ENCODE measurements at places on chromosomes 4 and X.
A peak's percentile ranks its signal among the peaks of the same experiment; 100 is the strongest.

DNA sequence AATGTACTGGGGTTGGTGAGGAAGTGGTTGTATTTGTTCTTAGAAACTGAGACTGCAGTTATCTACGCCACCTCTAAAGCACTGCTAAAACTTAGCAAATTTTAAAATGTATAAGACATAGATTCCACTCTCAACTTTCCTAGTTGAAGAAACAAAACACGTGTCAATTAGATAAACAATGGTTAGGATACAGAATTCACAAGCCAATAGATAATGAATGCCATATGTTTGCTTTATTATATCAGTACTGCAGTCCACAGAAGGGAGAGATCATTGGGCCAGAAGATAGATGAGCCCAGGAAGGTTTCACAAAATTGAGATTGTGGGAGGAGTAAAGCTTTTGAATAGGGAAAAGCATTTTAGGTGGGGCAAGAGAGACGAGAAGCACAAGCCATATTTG, 14.3 kb downstream of the TMEM33 start:
- DNase-seq: no peak

DNA sequence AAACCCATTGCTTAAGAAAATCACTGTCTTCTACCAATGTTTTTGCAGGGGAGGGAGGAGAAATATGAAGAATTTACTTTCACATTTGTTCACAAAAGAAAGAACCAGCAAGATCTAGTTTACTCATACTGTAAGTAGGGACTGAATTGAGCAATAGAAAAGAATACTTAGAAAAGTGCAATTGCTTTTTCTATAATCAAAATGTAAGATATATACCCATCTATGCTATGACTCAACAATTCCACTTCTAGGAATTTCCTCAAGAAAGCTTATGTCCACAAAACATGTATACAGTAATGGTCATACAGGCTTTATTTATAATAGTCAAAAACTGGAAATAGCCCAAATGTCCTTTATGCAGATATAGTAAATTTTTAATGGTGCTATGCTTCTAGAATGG, 196.4 kb downstream of the LRBA start:
- DNase-seq: peak; percentile 6

GRCh38 chr4:7144374-7145290, 47.7 kb upstream of the SORCS2 start:
- no peak for DNase-seq

- DNase-seq: no peak
These were observed 508.7 kb upstream of the FMR1 start for GRCh38 chrX:147403040-147403439.

Measured in foreskin melanocyte (primary cell).